Small intestine (tissue), 16 donors: ENCODE measurements at places on chromosomes 5 and 9. TPM values are rescaled to one million over a fixed set of nuclear protein-coding genes. Genes with fewer than 3 reads are reported as not detected.
A peak's percentile ranks its signal among the peaks of the same experiment; 100 is the strongest.

IFNA21 gene
- not detected for polyA plus RNA-seq

TAS2R1 gene
- polyA plus RNA-seq: not detected

PITX1 gene
- polyA plus RNA-seq: 5.4 TPM

CHSY3 gene
- polyA plus RNA-seq: 2.0 TPM

PTGES gene
- 8.4 TPM for polyA plus RNA-seq

DNA sequence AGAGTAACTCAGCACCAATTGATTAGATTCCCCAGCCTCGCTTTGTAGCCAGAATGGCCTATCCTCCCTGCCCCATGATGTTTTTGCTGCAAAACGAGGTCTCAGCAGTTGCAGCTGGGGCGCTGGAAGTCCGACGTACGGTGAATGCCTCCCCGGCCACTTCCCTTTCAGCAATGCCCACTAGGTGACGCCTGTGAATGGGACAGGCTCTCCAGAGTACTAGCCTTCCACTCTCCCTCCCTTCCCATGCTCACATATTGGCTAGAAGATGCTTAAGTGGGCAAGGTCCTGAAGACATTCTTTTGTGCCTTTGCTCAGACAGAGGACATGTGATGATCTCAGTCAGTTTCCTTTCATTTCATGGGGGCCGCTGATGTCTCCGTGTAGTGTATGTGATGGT, 50.8 kb downstream of the DMRT2 start:
- DNase-seq: no peak

GRCh38 chr9:21830589-21830988, 28.2 kb downstream of the MTAP start:
- DNase-seq: no peak

DNA sequence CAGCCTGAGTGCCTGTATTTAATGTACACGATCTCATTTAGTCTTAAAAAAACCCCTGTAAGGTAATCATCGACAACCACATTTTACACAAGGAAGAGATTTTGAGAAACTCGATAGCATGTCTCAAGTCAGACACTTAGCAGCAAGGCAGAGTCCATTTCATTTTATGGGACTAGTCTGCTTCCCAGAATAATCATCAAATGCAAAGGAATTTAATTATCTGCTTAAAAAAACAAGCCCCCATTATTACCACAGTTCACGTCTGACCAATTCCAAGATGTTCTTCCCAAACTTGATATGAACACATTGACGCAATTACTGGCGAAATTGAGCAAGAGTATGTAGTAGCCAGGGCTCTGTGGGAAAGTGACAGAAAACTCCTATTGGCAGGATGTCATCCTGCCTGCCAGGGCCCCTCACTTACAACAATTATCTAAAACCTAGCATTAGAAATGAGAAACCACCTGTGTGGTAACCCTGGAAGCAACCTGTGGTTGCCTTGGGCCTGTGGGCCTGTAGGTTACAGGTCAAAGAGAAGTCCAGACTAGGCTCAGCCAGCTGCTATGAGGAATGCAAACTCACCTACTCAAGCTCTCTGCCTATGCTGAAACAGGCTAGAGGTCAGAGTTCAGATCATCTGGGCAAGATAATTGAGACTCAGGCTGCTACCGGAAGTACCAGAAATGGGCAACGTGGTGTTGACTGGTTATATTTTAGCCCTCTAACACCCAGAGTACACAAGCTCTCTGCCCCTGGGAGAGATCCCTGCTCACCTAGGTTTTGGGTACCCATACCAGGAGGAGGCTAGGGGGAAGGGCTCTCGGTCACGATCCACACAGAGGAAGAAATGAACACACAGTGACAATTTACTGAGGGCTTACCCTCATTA, 1.6 kb downstream of the B4GALT1 start:
- peak; percentile 96 for DNase-seq

DNA sequence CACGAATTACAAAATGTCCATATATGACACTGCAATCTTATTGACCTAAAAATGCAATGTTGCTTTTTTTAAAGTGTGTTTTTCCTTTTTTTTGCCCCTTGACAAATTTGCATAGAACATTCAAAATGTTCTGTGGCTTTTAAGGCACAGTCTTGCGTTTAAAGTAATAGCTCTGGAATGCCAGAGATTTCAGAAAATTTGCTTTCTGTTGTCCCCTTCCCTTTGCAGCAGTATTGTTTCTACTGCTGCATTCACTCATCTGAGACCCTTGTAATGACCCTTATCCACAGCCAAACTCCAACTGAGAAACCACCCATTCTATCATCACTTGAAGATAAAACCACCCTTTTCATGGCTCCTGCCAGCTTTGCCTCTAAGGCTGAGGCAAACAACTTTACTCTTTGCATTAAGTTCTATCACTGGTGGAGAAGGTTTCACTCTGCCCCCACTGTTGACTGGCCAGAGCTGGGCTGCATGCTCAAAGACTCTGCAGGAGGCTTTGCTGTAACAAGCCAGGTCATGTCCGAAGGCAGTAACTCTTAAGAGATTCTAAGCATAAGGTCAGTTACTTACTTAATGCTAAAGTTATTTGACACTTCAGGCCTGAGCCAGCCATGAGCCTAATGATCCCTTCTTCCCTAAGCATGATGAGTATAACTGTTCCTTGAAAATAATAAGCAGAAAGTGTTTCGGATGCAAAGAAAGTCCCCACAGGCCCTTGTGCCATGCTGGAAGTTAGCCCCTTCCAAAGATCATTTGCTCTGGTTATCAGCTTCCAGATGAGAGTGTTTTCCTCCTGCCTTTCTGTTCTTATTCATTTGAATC, 101.9 kb downstream of the CD180 start:
- peak; percentile 8 for DNase-seq

DNA sequence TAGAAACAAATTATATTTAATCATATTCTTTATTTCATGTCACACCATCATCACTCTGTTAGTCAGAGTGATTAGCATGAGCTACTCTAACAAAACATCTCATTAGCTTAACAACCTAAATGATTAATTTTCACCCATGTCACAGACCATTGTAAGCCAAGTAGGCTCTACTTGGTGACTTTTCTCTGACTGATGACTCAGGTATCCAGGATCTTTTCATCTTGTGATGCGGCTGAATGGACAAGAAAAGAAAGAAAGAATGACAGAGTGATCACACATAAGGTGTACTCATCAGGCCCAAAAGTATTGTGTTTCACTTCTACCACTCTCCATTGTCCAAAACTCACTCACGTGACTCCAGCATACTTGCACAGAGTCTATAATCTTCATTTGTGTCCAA, 299.3 kb downstream of the ANXA1 start:
- no peak for DNase-seq

- DNase-seq: peak; percentile 81
These were observed 735 bp downstream of the IDNK start for GRCh38 chr9:83623679-83624076.

- no peak for DNase-seq
These were observed 64.5 kb upstream of the GNA14 start for GRCh38 chr9:77712533-77713130.

GRCh38 chr9:38057416-38058195, 11.4 kb downstream of the SHB start:
- DNase-seq: no peak

- DNase-seq: no peak
These were observed 15.9 kb upstream of the SYNPO start for GRCh38 chr5:150624334-150625163.

DNA sequence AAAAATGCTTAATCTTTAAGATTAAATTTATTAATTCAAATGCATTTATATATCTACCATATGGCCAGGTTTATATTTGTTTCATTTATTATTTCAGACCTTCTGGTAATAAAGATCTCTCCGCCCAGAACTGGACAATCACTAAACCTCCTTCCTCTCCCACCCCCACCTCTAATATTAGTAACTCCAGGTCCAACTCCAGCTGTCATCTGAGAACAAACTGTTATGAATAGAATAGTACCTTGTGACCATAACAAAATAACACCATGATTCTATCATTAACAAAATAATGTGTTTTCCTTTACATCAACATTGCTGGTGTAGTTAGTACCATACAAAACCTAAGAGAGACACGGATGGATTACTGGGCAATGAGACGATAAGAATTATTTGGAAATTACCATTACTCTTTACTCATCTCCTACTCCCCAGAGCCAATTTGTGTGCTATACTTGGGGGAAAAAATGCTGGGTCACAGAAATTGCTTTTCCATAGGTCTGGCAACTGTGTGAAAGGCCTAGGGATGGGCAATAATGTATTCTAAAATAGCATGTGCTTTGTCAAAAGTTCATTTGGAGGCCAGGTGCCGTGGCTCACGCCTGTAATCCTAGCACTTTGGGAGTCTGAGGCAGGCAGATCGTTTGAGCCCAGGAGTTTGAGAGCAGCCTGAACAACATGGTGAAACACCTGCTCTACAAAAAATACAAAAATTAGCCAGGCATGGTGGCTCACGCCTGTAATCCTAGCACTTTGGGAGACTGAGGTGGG, 186.1 kb downstream of the ENC1 start:
- DNase-seq: no peak

DNA sequence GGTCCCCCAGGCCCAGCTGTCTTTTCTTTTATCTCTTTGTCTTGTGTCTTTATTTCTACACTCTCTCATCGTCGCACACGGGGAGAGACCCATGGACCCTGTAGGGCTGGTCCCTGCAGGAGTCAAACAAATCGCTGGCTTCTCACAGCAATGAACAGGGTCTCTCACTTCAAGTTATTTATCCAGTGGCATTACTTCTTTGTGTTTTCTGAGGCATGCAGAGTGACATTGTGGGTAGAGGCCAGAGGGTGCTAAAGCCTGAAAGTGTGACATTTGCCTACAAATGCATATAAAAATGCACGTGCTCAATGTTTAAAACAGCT, 127.6 kb downstream of the ST8SIA4 start:
- no peak for DNase-seq

GRCh38 chr9:108775901-108776306, 79.9 kb downstream of the ACTL7B start:
- DNase-seq: no peak

- no peak for DNase-seq
These were observed 204.0 kb upstream of the PRDM9 start for GRCh38 chr5:23303435-23303834.
